ENCODE measurements at places on chromosomes 4 and X.

DNA sequence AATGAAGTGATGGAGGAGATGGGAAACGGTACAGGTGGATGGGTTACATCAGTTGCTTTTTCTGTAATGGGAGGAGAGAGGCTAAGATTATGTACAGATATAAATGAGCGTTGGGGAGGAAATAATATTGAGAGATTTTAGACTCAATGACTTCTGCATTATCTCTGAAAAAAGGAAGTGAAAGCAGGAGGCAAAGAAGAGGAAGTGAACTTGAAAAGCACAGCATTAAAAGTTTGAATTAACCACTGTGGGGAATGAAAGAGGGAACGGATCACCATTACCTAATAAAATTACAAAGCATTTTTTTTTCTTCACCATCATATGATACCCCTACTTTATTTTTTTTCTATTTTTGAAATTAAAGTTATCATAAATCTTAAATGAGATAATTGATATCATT is 1025.5 kb downstream of the RPA4 start:
- peak; percentile 1 for DNase-seq

GRCh38 chr4:133588306-133588705 is 439.2 kb downstream of the PCDH10 start:
- no peak for DNase-seq

DNA sequence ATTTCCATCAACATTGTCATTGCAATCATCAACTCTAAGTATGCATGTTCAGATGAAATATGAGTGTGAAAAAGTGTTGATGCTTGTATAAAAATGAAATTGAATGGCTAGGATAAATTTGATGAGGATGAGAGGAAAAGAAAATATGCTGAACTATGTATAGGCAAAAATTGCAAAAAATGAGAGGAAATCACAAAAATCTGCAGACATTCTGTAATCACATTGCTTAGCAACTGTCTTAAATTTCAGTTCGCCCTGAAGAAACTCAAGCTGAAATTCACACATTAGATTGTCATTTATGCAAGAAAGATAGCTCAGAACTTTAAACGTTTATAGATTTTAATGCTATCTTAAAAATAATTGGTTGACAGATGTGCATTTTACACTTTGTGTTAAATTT is 1098.8 kb upstream of the IGFBP7 start:
- no peak for DNase-seq

- DNase-seq = peak; percentile 67
Measured at GRCh38 chr4:73828956-73829355, 7.5 kb upstream of the CXCL6 start.

DNA sequence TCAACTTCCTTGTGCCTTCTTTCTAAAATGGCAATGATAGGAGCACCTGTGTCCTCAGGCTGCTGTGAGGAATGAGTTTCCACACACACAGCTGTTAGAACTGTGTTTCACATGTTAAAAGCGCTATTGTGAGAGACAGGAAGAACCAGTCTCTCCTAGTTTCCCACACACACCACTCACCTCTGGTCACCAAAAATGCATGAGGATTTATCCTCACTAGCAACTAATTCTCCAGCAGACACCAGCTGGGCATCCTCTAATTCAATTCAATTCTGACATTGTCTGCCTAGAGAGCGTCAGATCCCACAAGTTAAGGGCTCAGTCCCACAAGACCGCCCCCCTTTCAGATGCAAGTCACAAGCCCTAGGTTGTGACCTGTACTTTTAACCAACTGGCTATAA is 29.0 kb upstream of the SLC2A9 start:
- no peak for DNase-seq

- DNase-seq = no peak
Measured at GRCh38 chr4:182150645-182151044, 92.6 kb upstream of the TENM3 start.

DNA sequence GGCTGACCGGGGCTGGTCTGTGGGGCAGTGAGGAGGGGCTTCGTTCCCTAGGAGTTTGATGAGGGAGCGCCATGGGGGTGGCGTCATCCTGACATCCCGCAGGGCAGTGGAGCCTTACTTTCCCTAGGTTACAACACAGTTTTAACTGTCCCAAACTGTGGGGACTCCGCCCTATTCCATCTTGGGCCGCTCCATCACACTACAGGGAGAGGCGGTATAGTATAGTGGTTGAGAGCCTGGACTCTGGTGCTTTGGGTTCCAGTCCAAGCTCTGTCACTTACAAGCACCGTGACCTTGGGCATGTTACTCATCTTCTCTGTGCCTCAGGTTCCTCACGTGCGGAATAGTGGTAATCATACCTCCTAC is 44.2 kb downstream of the ZNF185 start:
- DNase-seq = no peak

DNA sequence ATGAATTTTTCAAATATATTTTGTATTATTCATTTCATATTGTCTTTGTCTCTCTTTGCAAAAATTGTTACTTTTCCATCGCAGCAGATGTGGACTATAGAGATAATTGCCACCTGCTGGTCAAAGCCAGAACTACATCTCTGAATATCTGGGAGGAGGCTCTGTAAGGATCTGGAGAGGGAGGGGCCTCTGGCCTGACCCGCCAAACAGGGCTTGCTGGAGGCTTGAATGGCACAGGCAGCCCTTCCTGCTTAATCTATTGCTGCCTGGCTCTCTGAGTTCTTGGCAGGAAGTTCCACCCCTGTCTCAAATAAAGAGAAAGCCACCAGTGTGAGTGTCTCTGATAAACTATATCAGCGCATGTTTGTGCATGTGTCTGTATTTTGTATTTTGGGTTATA is 132.4 kb downstream of the ZMAT1 start:
- no peak for DNase-seq

DNA sequence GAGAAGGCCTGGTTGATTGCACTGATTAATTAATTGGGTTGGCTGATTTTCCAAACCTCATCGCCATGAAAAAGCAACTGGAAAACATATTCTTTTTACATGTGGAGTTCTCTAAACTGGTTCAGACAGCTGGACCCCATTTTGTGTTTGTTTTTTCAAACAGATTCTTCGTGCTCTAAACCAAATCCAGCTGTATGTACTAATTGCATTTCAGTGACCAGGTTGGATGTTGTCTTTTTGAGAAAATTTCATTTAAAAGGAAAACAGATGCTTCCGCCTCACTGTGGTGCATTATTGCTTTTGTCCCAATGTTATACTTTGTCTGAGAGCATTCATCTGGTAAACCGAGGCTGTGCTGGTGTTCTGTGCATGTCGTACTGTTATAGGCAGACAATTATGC is 67.8 kb upstream of the LNX1 start:
- no peak for DNase-seq

GRCh38 chr4:121100093-121100775 is 27.9 kb upstream of the NDNF start:
- no peak for DNase-seq

- no peak for DNase-seq
Measured at GRCh38 chrX:30224536-30224935, 5.9 kb upstream of the MAGEB3 start.

DNA sequence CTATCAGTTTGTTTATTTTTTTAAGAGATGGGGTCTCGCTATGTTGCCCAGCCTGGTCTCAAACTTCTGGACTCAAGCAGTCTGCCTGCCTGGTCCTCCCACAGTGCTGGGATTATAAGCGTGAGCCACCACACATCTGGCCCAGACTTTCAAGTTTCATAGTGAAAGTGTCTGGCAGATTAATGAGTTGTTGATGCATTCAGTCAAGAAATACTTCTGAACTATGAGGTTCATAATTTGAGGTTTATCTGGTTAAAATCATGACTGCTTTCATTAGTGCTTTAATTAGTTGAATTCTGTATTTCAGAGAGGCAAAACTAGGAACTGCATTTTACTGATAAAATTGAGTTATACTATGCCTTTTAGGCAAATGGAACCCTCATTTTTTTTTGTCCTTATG is 638.6 kb downstream of the RPA4 start:
- DNase-seq = no peak

- DNase-seq = no peak
Measured at GRCh38 chrX:134885336-134886001, 105.3 kb upstream of the SMIM10 start.

GRCh38 chr4:158858410-158859199 is 89.8 kb downstream of the FNIP2 start:
- DNase-seq = no peak

GRCh38 chrX:66728818-66729271 is 90.0 kb upstream of the EDA2R start:
- DNase-seq = peak; percentile 7

- DNase-seq = no peak
Measured at GRCh38 chr4:118842055-118842454, 6.1 kb upstream of the SEC24D start.

- DNase-seq = no peak
Measured at GRCh38 chr4:118279920-118280432, 72.8 kb downstream of the PRSS12 start.

DNA sequence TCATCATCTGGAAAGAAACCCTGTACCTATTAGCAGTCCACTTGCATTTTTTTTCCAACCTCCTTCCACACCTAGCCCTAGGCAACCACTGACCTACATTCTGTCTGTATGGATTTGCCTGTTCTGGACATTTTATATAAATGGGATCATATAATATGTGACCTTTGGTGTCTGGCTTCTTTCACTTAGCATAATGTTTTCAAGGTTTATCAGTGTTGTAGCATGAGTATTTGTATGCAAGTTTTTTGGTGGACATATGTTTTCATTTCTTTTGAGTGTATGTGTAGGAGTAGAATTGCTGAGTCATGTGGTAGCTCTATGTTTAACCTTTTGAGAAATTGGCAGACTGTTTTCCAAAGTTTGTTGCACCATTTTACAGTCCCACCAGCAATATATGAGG is 198.6 kb downstream of the CEP135 start:
- no peak for DNase-seq

DNA sequence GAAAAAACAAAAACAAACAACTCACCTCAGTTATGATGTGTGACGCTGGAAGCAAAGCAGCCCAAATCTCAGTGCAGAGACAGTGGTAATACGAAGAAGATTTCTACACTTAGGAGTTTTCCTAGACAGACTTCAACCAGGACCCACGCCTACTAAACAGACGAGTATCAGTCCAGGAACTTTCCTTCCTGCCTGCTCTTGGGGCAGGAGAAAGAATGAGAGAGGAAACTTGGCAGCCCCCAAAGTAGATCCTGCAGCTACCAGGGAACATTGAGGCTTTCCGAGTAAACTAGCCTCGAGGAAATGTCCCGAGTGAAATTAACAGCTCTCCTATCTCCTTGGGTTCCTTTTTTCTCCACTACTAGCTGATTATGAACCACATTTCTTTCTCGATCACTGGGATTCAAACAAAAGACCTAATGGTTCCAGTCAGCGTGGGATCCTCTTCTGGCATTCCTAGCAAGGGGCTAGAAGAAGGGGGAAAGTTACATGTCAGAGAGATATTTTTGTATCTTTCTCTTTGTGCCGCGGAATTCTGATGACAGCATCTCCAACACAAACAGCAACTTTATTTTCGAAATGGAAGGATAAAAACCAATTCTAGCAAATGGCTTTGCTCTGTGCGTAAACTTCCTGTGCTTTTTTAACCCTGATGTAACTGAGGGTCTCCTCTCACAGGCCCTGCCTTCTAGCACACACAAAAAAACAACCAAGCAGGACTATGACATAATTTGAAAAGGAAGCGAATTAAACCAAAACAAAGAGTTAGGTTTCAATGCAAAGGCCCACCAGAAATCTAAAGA is 53.2 kb downstream of the PPM1K start:
- DNase-seq = no peak

- DNase-seq = no peak
Measured at GRCh38 chrX:10611441-10612090, 8.8 kb downstream of the MID1 start.

DNA sequence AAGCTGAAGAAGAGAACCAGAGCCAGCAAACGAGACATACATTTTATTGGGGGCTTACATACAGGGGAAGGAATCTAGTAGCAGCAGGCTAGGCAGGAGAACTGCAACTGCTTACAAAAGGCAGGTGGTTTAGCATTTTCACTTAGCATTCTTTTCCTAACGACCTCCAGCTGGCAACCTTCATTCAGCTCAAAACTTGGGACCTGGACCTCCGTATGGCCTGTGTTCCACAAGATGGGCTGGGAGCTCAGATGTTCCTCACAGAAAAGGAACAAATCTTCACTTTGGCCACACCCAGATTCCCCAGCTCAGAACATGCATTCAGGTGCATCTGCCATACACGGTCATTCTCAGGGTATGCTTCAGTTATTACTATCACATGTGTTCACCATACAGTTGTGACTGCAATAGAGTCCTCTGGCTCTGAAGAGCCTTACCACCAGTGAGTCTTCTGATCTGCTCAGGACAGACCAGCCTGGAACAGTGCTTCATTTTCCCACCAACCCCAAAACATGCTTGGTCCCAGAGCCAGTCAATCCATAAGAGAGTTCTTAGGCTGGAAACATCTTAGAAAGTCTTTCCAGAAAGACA is 29.6 kb upstream of the AP1AR start:
- DNase-seq = no peak

DNA sequence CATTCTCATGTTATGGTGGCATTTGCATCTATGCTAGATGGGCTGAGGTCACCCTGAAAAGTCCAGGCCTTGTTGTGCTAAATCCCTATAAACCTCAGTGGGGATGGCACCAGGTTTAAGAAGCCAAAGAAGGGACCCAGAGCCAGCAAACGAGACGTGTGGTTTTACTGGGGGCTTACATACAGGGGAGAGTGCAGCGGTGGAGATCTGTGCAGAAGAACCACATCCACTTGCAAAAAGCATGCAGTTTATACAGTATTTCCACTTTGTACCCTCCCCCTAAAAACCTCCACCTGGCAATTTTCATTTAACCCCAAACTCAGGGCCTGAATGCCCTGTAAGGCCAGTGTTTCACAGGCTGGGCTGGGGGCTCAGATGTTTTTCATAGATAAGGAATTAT is 134.9 kb upstream of the GATB start:
- DNase-seq = no peak

- DNase-seq = no peak
Measured at GRCh38 chr4:79865201-79865597, 207.8 kb downstream of the ANTXR2 start.

DNA sequence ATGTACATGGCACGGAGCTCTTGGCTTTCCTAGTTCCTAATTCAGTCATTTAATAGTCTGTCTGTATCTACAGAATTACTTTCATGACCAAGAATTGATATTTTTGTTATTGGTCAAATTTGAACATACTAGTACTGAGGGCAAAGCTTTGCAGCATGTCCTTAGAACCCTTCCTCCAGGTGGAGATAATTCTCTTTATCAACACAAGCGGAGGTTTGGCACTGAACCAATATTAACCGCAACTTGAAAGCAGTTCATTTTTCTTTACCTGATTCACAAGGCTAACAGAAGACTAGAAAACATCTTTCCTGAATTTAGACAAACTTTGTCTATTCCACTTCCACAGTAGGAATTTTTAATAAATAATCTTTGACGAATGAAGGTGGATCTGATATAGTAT is 73.8 kb downstream of the TACR3 start:
- DNase-seq = no peak

Measured in GF-D8 (cell line).